ENCODE measurements at places on chromosomes 5 and 9.

DNA sequence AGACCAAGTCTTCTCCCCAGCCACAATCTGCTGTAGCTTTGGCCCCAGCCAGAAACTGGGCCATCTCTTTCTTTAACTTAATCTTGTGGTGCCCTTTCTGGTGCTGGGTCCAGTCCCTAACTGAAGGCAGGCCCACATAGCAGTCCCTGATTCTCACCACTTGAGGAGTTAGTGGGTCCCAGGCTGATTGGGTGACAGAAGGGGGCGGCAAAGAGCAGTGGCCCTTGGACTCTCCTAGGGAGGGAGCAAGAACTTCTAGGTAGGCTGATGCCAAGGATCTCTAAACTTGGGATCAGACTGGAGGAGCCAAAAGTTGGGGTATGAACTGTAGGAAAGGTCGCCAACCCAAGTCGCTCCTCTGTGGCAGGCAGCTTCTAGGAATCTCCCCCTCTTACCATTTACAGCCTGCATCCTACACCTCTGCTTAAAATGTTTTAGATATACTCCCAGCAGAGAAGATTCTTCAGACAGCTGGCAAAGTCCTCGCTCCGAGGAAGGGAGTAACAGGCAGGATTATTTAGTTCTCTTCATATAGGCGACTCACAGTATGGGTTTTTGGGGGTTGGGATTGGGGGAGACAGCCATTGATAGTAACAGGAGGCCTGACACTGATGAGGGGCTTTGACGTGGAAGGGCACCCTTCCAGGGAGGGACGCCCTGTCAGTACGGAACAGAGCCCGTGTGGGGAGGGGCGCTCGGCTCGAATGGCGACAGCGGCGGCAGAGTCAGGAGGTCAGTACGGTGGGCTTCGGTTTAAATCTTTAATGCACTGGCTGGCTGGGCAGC lies 2.0 kb upstream of the CCL27 start:
- peak; percentile 37 for DNase-seq

DNA sequence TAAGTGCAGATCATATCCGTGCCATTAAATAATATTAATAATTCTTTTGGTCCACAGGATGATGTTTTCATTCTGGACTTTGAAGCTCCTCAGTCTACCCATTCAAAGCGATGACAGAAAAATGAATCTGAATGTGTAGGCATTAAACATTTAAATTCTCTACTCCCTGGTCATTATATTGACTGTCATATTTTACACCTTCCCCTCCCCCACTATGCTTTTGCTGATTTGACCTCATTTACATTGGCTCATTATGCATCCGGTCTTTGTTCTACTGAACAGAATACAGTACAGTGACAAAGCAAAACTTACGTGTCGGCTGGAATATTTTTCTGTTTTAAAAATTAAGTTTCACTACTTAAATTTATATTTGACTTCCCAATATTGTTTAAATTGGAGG lies 289.7 kb upstream of the TMEM161B start:
- DNase-seq = no peak

DNA sequence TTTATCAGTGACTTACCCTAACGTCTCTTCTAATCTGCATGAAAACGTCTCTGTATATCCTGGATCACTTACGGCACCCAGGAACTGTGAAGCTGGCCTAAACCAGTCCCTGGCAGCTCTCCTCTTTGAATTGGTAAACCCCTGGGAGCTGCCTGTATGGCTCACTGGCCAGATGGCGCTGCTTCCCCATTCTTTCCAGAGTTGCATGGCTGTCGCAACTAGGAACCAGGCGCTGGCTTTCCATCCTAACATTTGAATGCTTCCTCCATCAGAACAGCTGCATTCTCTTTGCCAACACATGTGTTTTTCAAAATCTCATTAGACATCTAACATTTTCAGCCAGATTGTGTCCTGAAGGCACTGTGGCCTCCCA lies 8.0 kb upstream of the PCA3 start:
- no peak for DNase-seq

- no peak for DNase-seq
Measured at GRCh38 chr5:116685931-116686330, 111.3 kb upstream of the SEMA6A start.

DNA sequence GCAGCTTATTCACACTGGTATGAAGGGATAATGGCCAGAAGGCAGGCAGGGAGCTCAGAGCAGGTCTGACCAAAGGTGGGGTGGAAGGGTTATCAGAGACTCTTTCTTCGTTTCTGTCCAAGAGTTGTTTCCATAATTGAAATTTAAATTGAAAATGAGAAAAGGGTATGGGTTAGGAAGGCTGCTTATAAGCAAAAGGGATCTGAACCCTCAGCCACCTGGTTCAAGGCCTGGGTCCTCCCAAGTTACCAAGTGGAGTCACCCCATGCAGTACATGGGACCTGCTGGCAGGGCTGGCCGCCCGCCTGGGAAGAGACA lies 17.8 kb downstream of the EEIG1 start:
- no peak for DNase-seq

- DNase-seq = no peak
Measured at GRCh38 chr5:132528866-132529634, 14.3 kb downstream of the IL5 start.

- peak; percentile 96 for DNase-seq
Measured at GRCh38 chr9:84371737-84372136, 31.2 kb upstream of the SLC28A3 start.

DNA sequence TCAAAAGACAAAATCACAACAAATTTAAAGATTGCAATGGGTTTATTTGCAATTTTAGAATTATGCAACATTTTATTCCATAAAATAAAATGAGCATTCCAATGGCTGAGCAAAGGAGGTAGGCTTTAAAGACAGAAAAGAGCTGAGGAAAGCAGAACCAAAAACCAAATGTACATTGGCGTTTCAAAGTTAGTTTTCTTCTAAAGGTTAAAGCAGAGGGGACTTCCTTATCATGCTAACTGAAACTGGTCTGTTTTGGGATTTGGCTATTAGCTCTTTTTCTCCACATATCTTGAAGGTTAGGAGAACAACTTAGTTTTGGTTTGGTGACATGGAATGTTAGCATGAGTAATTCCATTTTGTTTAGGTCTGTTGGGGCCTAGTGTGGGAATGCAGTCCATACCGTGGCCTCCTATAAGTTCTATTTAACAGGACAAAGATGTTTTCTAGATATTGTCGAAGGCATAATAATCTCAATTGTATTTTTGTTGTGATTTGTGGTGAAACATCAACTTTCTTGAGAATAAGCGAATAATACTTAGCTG lies 20.3 kb downstream of the DCP2 start:
- no peak for DNase-seq

- DNase-seq = no peak
Measured at GRCh38 chr9:136508729-136509500, 26.1 kb upstream of the SEC16A start.

DNA sequence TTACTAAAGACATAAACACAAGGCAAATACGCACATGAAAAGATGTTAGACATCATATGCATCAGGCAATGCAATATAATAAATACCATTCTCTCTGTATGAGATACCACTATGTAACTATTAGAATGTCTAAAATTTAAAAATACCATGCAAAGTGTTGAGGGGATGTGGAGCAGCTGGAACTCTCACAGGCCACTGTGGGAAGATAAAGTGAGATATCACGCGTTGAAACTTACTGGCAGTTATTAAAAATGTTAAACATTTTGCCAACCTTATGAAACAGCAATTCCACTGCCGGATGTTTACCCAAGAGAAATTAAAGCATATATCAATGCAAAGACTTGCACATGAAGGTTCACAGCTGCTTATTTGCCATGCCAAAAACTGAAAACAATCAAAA lies 556.7 kb downstream of the LRRC70 start:
- no peak for DNase-seq

- no peak for DNase-seq
Measured at GRCh38 chr9:137694962-137695875, 76.4 kb downstream of the EHMT1 start.

DNA sequence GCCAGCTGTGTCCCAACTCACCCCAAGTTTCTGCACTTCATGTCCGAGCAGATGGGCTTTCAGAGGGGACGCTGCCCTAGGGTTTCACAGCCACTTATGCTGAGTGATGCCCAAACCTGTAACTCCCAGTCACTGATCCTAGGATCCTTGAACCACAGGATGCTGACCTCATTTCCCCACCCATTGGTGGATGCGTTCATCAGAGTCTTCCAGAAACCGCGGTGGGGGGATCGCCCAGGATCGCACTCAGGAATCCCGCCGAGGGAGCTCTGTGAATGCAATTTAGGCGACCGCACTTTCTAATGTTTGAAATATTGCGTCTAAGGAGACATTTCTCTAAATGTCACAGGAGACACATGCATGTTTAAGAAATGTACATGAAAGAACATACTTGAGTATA lies 212.3 kb upstream of the IRX4 start:
- DNase-seq = no peak

GRCh38 chr5:143054480-143054941 lies 284.3 kb downstream of the ARHGAP26 start:
- DNase-seq = no peak

- DNase-seq = no peak
Measured at GRCh38 chr9:134100040-134100439, 32.2 kb upstream of the BRD3 start.

DNA sequence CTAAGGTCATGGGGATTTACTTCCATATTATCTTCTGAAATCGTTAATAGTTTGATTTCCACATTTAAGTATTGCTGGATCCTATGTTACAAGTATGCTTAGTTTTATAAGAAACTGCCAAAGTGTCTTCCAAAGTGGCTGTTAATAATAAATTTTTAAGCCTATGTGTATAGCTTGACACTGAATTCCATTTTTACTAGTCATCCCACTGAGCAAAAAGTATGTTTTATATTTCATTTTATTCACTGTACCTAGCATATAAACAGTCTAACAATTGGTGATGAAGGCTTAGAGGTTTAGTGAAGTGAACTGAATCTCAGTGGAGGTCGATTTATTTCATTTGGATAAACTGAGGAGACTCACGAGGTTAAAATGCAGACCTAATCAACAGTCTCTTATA lies 174.6 kb downstream of the ADAMTS6 start:
- no peak for DNase-seq

- DNase-seq = no peak
Measured at GRCh38 chr5:136036293-136036911, 7.6 kb downstream of the TGFBI start.

DNA sequence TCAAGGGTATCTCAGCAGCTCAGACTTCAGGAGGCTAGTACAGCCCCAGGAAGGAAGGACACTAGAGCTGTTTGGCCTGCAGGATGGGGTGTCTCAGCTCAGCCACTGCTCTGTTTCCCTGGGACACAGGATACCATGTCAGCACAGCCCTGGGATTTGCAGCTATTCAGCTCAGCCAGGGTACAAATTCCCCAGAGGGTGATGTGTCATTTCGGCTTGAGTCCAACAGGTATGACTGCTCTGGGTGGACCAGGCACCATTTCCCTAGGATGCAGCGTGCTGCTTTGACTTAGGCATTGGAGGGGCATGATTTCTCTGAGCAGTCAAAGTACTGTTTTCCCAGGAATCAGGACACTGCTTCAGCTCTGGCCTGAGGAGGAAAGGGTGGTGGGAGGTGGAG lies 130.1 kb downstream of the ARSB start:
- no peak for DNase-seq

Data from AG09309 (cell line).